SK-MEL-5 (cell line): ENCODE measurements at places on chromosomes 13 and 19. TPM values are rescaled to one million over a fixed set of nuclear protein-coding genes. Genes with fewer than 3 reads are reported as not detected.

- DNase-seq = no peak
Observed at GRCh38 chr19:43501661-43502418, 2.7 kb downstream of the PHLDB3 start.

- no peak for DNase-seq
Observed at GRCh38 chr13:38176664-38177063, 173.0 kb upstream of the UFM1 start.

- no peak for DNase-seq
Observed at GRCh38 chr19:14516746-14517438, 1.3 kb downstream of the DNAJB1 start.

GRCh38 chr19:8880868-8881488 lies 48.8 kb downstream of the MBD3L1 start:
- no peak for DNase-seq

GRCh38 chr19:6737873-6738786 lies 750 bp upstream of the GPR108 start:
- DNase-seq = peak; percentile 81

DNA sequence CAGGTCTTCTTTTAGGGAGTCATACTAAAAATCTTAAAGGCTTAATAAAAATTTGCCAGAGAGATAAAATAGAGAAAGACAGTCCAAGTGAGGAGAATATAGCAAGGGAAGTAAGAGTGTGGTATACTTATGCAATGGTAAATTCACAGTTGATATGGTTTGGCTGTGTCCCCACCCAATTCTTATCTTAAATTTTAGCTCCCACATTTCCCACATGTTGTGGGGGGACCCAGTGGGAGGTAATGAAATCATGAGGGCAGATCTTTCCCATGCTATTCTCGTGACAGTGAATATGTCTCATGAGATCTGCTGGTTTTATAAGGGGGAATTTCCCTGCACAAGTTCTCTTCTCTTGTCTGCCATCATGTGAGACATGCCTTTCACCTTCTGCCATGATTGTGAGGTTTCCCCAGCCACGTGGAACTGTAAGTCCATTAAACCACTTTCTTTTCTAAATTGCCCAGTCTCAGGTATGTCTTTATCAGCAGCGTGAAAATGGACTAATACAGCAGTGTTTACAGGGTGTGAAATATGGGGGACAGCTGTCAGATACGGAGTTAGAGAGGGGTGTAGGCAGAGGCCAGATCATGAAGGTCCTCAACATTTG lies 115.4 kb downstream of the UGGT2 start:
- DNase-seq = no peak

DNA sequence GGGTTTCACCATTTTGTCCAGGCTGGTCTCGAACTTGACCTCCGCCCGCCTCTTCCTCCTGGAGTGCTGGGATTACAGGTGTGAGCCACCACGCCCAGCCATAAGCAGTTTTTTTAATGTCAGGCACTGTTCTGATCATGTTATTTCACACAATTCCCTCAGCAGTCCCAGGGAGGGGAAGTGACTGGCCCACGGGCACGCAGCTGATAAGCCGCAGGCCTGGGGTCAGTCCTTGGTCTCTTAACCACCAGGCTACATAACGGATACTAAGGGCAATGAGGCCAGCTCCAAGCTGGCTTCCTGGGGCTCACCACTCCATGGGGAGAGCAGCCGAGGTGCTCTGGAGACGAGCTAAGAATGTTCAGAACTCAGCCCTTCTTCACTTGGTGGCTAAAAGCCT lies 13.5 kb downstream of the BRSK1 start:
- DNase-seq = no peak

GRCh38 chr19:58492265-58492664 lies 16.1 kb downstream of the ZNF446 start:
- DNase-seq = peak; percentile 79

GRCh38 chr19:1226227-1226518 lies 11.6 kb downstream of the CBARP start:
- no peak for DNase-seq

- peak; percentile 21 for DNase-seq
Observed at GRCh38 chr19:55369653-55370304, 484 bp downstream of the IL11 start.

DNA sequence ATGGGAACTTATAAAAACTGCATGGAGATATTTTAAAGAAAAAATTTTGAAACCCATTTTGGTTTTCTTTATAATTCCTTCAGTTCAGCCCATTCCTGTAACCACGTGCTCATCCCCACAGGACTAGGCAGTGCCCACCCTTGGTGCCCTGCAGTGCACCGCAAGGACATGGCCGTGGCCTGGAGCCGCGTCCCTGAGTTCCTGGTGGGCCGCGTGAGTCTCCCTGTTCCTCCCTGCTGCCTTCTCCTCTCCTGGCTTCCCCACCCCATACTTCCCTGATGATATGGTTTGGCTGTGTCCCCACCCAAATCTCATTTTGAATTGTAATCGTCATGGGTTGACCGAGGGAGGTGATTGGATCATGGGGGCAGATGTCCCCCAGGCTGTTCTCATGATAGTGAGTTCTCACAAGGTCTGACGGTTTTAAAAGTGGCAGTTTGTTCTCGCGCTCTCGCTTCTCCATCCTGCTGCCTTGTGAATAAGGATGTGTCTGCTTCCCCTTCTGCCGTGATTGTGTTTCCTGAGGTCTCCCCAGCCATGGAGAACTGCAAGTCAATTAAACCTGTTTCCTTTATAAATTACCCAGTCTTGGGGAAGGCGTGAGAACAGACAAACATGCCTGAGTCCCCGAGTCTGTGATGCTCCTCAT lies 31.6 kb upstream of the TFDP1 start:
- peak; percentile 14 for DNase-seq

- DNase-seq = no peak
Observed at GRCh38 chr19:19704836-19705235, 28.1 kb downstream of the ZNF14 start.

DNA sequence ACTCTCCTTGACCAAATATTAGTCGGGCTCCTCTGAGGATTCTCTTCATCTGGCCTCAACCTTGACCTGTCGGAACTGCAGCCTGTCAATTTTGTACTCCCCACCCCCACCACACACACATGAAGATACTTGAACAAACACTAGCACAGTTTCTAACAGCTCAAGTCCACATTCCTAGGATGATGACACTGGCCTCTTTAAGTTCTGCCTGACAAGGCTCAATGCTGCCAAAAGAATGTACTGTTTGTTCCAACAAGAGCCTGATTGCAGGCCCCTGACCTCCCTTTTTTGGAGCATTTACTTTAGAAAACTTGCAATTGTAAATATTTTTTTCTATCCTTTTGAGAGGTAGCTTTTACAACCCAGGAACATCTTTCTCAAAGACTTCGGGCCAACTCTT lies 169.2 kb upstream of the IRS2 start:
- peak; percentile 73 for DNase-seq

DNA sequence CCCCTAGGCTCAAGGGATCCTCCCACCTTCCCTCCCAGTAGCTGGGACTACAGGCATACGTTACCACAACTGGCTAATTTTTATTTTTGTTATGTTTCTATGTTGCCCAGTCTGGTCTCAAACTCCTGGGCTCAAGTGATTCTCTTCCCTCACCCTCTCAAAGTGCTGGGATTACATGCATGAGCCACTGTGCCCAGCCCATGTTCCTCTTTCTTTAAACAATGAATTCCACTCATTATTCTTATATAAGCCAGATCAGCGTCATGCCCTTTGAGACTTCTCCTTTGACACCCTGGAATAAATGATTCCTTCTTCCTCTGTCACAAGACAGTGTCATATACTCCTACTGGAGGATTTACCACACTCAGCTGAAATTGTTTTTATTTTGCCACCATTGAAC lies 519.9 kb upstream of the SPRY2 start:
- DNase-seq = peak; percentile 37

DNA sequence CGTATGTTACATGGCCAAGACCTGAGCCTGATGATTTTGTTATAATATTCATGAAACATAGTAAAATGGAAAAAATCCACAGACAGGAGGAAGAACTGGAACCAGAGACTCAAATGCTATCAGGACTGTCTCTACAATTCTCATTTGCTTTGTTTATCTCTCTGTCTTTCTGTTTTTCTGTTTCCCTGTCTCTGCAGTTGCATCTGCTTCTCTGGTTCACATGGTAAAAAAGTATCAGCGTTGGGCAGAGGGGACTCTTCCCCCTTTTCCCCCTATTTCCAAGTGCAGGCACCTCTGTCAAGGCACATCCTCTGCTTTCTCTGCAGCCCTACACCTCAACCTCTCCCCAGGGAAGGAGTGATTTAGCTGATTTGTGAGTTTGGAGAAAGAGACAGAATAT lies 41.2 kb upstream of the VWA8 start:
- DNase-seq = no peak

- DNase-seq = peak; percentile 29
Observed at GRCh38 chr13:24207841-24208667, 47.5 kb downstream of the SPATA13 start.

- DNase-seq = peak; percentile 9
Observed at GRCh38 chr13:35926859-35927530, 204.2 kb downstream of the DCLK1 start.

- no peak for DNase-seq
Observed at GRCh38 chr19:16520986-16521624, 21.1 kb downstream of the CHERP start.

DNA sequence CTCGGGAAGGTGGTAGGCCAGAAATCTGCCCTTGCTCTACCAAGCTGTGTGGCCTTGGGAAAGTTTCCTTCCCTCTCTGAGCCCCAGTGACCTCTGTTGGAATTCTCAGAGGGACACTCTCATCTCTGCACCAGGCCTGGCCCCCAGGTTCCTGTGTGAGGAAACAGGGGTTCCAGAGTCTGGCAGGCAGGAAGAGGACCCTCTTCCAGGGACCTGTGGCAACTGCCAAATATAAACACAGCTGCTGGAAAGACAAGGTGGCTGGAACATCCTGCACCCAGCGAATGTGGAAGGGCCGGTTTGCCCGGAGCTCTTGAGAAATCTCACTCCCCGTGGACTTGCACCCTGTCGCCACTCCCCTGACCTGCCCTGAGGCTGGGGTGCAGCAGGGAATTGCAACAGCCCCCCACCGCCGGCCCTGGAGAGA lies 52.8 kb downstream of the GADD45B start:
- no peak for DNase-seq

- no peak for DNase-seq
Observed at GRCh38 chr13:96273196-96273595, 183.3 kb downstream of the HS6ST3 start.

GRCh38 chr13:23447927-23448326 lies 14.4 kb upstream of the SACS start:
- no peak for DNase-seq

- DNase-seq = no peak
Observed at GRCh38 chr13:47549219-47549752, 451.8 kb downstream of the SUCLA2 start.

GRCh38 chr13:89897681-89898080 lies 1449.8 kb upstream of the MIR17HG start:
- no peak for DNase-seq

DNA sequence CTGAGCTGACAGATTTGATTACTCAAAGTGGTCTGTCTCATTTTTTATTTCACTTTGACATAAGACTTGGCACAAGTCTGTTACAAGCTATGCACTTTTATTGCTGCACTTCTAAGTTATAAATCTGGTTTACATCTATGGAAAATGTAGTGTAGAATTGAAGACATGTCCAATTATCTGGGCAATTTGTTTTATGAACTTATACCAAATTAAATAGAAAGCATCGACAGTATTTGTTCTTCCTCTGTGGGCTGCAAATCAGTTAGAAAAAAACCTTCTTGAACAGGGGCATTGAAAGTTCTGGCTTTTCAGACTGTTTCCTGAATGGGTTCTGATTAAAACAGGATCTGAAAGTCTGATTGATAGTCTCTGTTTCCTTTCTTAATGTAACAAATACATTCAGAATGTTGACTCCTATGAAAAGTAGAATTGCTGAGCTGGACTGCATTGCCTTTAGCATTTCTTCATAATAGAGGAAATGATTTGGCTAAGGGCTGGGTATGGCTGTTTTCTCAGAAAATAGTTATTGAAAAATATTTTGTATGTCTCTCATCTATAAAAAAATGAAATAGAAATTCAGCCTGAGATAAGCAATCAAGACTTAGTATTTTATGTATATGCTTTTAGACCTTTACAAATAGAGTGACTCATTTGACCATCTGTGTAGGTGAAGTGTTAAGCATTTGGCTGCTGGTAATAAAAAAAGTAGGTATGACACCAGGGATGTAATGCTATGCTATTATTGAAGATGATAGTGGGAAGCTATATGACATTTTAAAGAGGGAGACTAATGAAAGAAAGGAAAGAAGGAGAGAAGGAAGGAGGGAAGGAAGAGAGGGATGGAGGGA lies 210.9 kb upstream of the SPRY2 start:
- DNase-seq = no peak

- peak; percentile 89 for DNase-seq
Observed at GRCh38 chr19:1438035-1438932, at the start of gene RPS15. Gene RPS15, plus strand, starts transcription at chr19:1438396. Its CDS starts 30 bp downstream, at chr19:1438426.

Gene SCN1B
- 0.21 and 1.3 TPM in 2 replicates for total RNA-seq

Gene N4BP2L1
- 0.21 and 0.29 TPM in 2 replicates for total RNA-seq

Gene BRSK1
- total RNA-seq = 3.3 and 3.5 TPM in 2 replicates

Gene OVOL3
- not detected in 2 replicates for total RNA-seq

Gene NCAN
- total RNA-seq = not detected in 2 replicates

Gene SIGLEC8
- not detected in 2 replicates for total RNA-seq

Gene SLITRK6
- total RNA-seq = 0.74 and 0.85 TPM in 2 replicates

Gene F2RL3
- total RNA-seq = not detected in 2 replicates

Gene TSSK6
- 1.4 and 1.7 TPM in 2 replicates for total RNA-seq

Gene CRYL1
- total RNA-seq = 52.5 and 57.1 TPM in 2 replicates

Gene ACER1
- total RNA-seq = not detected in 2 replicates

Gene FAM174C
- total RNA-seq = 81.1 and 89.7 TPM in 2 replicates

Gene UBE2S
- total RNA-seq = 269 and 276 TPM in 2 replicates

Gene FPR1
- total RNA-seq = not detected in 2 replicates

Gene ZNF792
- 2.5 and 2.6 TPM in 2 replicates for total RNA-seq

Gene ZNF829
- 1.8 and 2.0 TPM in 2 replicates for total RNA-seq

Gene ZSWIM4
- 1.3 and 1.4 TPM in 2 replicates for total RNA-seq
